T-helper 17 cell (primary cell): ENCODE measurements at places on chromosomes 2 and 18. TPM values are rescaled to one million over a fixed set of nuclear protein-coding genes. Genes with fewer than 3 reads are reported as not detected.

MEIS1 gene
- total RNA-seq = 13.4 TPM

GRCh38 chr2:175004730-175004979, 526 bp downstream of the CHN1 start:
- H3K27me3 ChIP-seq = peaks cover 25% of the 10 kb centered on the region
- no peak for DNase-seq
- no peaks in the 10 kb centered on the region for H3K36me3 ChIP-seq
- H3K4me3 ChIP-seq = peak overlapping the region; percentile 92
- peak overlapping the region; percentile 54 for H3K27ac ChIP-seq

SEMA4C gene
- total RNA-seq = 30.9 TPM

DNA sequence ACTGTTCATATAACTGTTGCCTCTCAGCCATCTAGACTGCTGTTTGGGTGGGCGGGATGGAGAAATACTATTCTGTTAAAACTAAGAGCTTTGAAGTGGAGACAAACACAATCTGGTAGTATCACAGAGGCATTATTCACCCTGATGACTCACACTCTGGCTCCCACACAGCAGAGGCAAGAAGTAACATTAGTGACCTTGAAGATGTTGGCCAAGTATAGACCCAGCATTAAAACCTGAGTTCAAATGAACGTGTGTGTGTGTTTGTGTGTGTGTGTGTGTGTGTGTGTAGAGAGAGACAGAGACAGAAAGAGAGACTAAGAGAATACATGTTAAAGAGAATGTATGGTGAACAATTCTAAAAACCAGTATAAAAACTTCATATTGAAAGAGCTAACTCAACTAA, 22.5 kb upstream of the ACVR1 start:
- no peak for DNase-seq
- H3K4me1 ChIP-seq = peaks cover 56% of the 10 kb centered on the region
- peak overlapping the region; percentile 60 for H3K4me3 ChIP-seq
- H3K27me3 ChIP-seq = no peaks in the 10 kb centered on the region
- H3K36me3 ChIP-seq = no peaks in the 10 kb centered on the region

DNA sequence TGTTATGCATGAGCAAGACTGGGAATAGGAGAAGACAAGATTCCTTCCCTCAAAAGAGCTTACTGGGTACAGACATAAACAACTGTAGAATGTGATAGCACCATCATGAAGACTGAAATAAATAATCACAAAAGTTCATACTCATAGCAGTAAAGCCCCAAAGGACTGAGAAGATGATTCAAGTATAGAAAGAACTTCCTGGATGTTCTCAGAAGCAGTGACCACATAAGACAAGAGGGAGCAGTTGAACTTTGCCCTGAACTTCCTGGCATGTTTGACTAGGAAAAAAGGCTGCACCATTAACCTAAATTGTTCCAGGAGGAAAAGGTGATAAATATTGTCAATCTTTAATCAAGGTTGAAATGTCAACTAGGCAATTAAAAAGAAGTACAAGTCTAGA, 57.8 kb upstream of the CCDC141 start:
- peaks cover 10% of the 10 kb centered on the region for H3K4me1 ChIP-seq
- H3K4me3 ChIP-seq = no peak overlapping the region
- no peaks in the 10 kb centered on the region for H3K27me3 ChIP-seq
- peaks cover 2% of the 10 kb centered on the region for H3K36me3 ChIP-seq
- DNase-seq = no peak

CXCR1 gene
- not detected for total RNA-seq

GRCh38 chr2:45072862-45073237, 63.6 kb upstream of the SIX2 start:
- no peak overlapping the region for H3K4me3 ChIP-seq
- H3K27ac ChIP-seq = no peak overlapping the region
- DNase-seq = no peak
- peaks cover 2% of the 10 kb centered on the region for H3K4me1 ChIP-seq
- H3K36me3 ChIP-seq = no peaks in the 10 kb centered on the region
- H3K27me3 ChIP-seq = peaks cover 61% of the 10 kb centered on the region

- no peak overlapping the region for H3K4me3 ChIP-seq
- DNase-seq = no peak
- H3K27ac ChIP-seq = peak overlapping the region; percentile 79
- peaks cover 9% of the 10 kb centered on the region for H3K36me3 ChIP-seq
Observed at GRCh38 chr2:181197140-181197760, 216.8 kb downstream of the UBE2E3 start.

RMDN2 gene
- total RNA-seq = 3.4 TPM

DNA sequence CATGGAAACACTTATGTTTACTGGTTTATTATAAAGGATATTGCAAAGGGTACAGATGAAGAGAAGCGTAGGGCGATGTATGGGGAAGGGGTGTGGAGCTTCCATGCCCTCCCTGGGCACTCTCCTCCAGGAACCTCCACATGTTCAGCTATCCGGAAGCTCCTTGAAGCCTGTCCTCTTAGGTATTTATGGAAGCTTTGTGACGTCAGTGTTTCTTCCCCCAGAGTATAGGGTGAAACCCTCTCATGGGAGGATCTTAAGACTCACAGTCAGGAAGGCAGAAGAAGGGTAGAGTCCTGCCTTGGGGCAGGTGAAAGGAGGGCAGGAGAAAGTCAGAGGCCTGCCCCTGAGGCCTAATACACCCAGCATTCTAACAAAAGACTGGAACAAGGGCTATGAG, 61.3 kb upstream of the CREB1 start:
- H3K4me1 ChIP-seq = peaks cover 1% of the 10 kb centered on the region
- no peak for DNase-seq
- H3K36me3 ChIP-seq = no peaks in the 10 kb centered on the region
- H3K4me3 ChIP-seq = no peak overlapping the region
- H3K27ac ChIP-seq = no peak overlapping the region

DNA sequence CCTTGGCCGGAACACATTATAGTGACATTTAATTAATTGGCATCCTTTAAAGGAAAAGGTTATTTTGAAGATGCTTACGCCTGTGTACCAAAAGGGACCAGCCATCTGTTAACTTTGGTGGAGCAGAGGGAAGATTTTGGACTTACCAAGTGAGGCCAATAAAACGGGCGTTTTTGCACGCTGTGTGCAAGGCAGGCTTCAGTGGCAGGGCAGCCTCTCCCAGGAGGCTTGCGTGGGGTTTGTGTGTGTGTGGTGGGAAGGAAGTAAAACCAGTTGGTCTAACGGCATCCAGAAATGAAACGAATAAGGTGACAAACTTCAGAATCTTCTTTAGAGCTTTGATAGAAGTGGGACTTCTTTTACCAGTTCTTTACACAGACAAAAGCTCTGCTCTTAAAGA, 191.7 kb downstream of the PRKCE start:
- H3K36me3 ChIP-seq = no peaks in the 10 kb centered on the region
- H3K4me1 ChIP-seq = peaks cover 23% of the 10 kb centered on the region
- H3K4me3 ChIP-seq = no peak overlapping the region

TIGD1 gene
- 17.2 TPM for total RNA-seq

DNA sequence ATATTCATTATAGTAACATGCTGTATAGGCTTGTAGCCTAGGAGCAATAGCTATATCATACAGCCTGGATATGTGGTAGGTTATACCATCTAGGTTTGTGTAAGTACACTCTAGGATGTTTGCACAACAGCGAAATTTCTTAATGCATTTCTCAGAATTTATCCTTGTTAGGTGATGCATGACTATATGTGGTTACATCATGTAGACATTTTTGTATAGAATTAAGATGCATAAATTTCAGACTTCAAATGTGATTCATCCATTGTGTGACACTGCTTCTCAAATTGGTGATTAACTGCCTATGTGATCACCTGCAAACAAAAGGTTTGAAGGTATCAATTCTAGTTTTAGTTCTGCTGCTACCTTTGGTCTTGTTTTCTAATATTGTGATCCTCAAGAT, 1787.0 kb upstream of the PIK3C3 start:
- H3K4me1 ChIP-seq = no peaks in the 10 kb centered on the region
- no peak overlapping the region for H3K4me3 ChIP-seq
- DNase-seq = no peak
- no peaks in the 10 kb centered on the region for H3K27me3 ChIP-seq

- DNase-seq = no peak
- H3K4me3 ChIP-seq = no peak overlapping the region
- peaks cover 4% of the 10 kb centered on the region for H3K4me1 ChIP-seq
- no peak overlapping the region for H3K27ac ChIP-seq
- H3K36me3 ChIP-seq = no peaks in the 10 kb centered on the region
Observed at GRCh38 chr2:112723995-112724394, 3.2 kb downstream of the NT5DC4 start.

- H3K4me1 ChIP-seq = no peaks in the 10 kb centered on the region
- no peak overlapping the region for H3K27ac ChIP-seq
- no peak for DNase-seq
- H3K36me3 ChIP-seq = no peaks in the 10 kb centered on the region
- H3K4me3 ChIP-seq = no peak overlapping the region
Observed at GRCh38 chr2:1601067-1601412, 143.3 kb downstream of the PXDN start.

DNA sequence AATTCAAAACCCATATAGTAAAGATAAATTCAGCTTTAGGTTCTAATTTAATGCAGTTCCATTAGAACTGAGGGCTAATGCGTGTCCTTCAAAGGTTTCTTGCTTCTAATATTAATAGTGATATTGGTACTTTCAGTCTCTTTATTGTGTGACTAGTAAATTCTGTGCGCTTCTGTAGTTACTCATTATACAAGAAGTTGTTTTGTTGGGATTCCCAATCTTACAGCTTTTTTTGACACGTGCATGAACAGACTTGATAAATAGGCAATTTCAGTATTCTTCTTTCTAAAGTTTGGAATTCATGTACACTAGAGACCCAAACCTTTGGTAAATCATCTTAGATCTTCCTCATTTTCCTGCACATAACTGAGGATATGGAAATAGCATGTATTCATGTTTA, 71.8 kb downstream of the HAUS1 start:
- H3K4me3 ChIP-seq = peak overlapping the region; percentile 99
- peak overlapping the region; percentile 96 for H3K27ac ChIP-seq
- H3K27me3 ChIP-seq = no peaks in the 10 kb centered on the region
- peaks cover 3% of the 10 kb centered on the region for H3K36me3 ChIP-seq

GRCh38 chr2:226408141-226408540, 391.5 kb downstream of the IRS1 start:
- peaks cover 2% of the 10 kb centered on the region for H3K4me1 ChIP-seq
- no peak for DNase-seq
- H3K27ac ChIP-seq = no peak overlapping the region
- no peaks in the 10 kb centered on the region for H3K36me3 ChIP-seq
- H3K4me3 ChIP-seq = no peak overlapping the region

DNA sequence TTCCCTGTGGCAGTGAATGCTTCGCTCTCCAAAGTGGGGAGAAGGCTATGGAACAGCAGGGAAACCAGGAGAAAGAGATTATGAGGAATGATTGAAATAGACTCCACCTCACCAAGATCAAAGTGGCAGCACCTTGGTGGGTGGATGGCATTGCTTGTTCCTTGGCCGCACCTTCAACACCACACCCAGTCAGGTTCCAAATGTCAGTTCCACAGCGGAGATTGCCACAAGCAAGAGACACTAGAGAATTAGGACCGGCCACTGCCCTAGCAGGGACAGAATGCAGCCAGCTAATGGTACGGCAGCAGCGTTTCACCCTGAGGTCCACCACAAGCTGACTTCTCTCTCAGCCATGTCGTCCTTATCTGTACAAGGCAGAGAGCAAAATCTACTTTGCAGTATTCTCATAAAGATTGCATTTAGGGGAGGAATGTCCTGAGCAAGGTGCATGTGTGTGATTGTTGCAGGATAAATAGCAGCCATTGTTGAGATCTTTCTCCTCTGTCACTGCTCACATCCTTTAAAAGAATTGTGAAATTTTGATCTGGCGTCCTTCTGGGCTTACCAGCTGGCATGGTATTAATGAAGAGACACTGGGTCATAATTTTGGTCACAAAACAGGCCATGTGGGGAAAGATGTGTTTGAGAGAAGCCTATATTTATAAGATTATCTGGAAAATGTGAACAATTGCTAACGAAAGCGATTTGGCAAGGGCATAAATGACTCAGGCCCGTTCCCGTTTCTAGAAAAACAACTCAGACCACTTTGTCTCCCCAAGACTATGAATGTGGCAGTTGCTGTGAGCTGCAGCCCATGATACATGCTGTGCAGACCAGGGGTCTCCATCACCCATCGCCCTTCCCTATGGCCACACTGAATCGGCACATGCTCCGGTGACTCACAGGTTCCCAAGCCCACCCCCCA, 228.6 kb upstream of the ID2 start:
- no peaks in the 10 kb centered on the region for H3K27me3 ChIP-seq
- H3K4me3 ChIP-seq = peak overlapping the region; percentile 33
- no peak for DNase-seq
- H3K27ac ChIP-seq = peak overlapping the region; percentile 96
